Activated T-helper 17 cell treated with anti-CD3 and anti-CD28 coated beads, Interleukin-2, amount 50 U/mL, for 72 hours (primary cell): ENCODE measurements at places on chromosomes 11 and 22. TPM values are rescaled to one million over a fixed set of nuclear protein-coding genes. Genes with fewer than 3 reads are reported as not detected.
A peak's percentile ranks its signal among the peaks of the same experiment; 100 is the strongest.

The MOGAT2 gene
- not detected for total RNA-seq

DNA sequence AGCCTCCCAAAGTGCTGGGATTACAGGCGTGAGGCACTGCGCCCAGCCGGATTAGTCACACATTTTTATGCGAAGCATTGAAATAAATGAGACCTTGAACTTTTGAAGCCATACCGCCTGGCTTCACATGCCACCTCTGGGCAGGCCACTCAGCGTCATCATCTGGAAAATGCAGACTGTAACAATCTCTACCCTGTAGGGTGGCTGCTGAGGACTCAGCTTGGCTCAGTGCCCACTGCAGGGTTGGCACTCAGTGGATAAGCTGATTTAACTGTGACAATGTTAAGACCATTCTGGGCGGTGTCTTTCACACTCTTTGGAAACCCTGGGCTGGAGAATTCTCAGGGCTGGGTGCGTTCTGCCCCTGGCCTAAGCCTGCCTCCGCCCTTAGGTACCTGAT, 8.5 kb downstream of the SH3BP1 start:
- no peaks in the 10 kb centered on the region for H3K27me3 ChIP-seq
- H3K36me3 ChIP-seq = peaks cover 99% of the 10 kb centered on the region
- no peak overlapping the region for H3K27ac ChIP-seq
- peaks cover 6% of the 10 kb centered on the region for H3K4me1 ChIP-seq
- ATAC-seq = no peak

The BBOX1 gene
- total RNA-seq = not detected

DNA sequence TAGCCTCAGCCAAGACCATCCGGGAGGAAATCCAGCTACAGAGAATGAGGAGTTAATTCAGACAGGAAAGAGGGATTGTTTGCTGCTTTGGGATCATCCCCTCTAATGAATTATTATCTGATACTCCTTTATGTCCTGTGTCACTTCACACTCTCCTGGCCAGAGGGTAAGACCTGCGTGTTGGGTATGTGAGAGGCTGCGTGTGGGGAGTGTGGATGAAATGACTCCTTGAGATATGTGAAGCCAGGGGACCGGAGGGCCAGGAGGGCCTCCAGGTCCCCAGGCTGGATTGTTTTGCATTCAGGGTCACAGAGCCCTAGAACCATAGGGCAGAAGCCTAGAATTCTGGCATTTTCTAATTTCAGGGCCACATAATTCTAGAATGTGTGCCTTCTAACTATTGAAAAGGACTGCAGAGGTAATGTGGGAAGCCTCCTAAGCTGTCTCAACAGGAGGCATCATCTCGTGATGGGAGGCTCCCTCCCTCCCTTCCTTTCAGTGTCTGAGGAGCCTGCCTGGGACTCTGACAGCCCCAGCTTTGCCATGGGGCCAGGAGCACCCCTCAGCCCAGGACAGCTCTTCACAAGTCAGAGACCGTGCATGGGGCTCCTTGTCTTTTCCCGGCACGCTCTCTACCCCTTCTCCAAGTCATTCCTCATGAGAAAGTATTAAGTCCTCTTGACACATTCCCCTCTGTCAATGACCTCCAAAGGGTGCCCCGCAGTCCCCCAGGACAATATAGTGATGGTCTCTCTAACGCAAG, 3.7 kb downstream of the TPBGL start:
- H3K27ac ChIP-seq = no peak overlapping the region
- peaks cover 12% of the 10 kb centered on the region for H3K27me3 ChIP-seq
- no peak for ATAC-seq
- peaks cover 4% of the 10 kb centered on the region for H3K36me3 ChIP-seq
- H3K4me3 ChIP-seq = no peak overlapping the region
- no peaks in the 10 kb centered on the region for H3K4me1 ChIP-seq

The ACAD8 gene
- 22.8 TPM for total RNA-seq

DNA sequence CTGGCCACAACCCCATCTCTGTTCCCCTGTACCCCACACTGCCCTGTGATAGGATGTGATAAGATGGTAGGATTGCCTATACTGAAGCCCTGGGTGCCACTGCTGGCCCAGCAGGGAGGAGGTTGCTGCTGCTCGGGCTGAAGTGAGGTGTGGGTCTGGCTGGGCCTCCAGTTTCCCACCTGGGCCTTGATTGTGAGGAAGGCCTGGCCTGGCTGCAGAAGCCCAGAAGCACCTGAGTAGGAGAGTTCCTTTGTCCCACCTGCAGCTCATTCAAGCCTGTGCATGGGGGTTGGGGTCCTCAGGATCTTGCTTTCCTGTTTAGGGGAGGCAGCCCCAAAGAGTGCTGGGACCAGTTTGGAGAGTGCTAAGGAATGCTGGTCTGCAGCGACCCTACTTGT, 3.3 kb downstream of the ST3GAL4 start:
- H3K27me3 ChIP-seq = no peaks in the 10 kb centered on the region
- peaks cover 1% of the 10 kb centered on the region for H3K4me1 ChIP-seq
- no peak overlapping the region for H3K4me3 ChIP-seq
- no peak overlapping the region for H3K27ac ChIP-seq
- no peak for ATAC-seq

DNA sequence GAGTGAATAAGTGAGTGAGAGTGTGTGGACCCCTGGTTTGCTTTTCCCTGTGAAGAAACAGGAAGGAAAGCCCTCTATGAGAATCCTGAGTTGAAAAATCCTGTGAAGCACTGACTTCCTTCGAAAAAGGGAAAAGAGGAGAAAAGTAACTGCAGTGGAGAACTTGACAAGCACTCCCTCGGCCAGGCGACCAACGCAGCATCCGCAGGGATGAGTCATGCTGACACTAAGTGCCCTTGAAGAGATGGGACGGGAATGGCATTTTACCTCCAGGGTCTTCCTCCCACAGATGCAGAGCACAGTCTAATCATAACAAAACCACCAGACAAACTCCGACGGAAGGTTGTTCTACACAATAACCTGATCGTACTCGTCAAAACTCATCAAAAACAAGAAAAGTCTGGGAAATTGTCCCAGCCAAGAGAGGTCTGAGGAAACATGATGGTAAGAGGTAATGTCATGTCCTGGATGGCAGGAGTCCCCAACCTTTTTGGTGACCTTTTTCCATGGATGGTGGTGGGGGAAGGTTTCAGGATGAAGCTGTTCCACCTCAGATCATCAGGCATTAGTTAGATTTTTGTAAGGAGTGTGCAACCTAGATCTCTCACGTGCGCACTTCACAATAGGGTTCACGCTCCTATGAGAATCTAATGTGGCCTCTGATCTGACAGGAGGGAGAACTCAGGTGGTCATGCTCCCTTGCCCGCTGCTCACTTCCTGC, 132.2 kb upstream of the B3GAT1 start:
- no peak for ATAC-seq
- H3K27me3 ChIP-seq = peaks cover 7% of the 10 kb centered on the region
- no peaks in the 10 kb centered on the region for H3K4me1 ChIP-seq
- no peak overlapping the region for H3K27ac ChIP-seq
- H3K36me3 ChIP-seq = no peaks in the 10 kb centered on the region
- H3K4me3 ChIP-seq = no peak overlapping the region

The MRGPRF gene
- not detected for total RNA-seq

DNA sequence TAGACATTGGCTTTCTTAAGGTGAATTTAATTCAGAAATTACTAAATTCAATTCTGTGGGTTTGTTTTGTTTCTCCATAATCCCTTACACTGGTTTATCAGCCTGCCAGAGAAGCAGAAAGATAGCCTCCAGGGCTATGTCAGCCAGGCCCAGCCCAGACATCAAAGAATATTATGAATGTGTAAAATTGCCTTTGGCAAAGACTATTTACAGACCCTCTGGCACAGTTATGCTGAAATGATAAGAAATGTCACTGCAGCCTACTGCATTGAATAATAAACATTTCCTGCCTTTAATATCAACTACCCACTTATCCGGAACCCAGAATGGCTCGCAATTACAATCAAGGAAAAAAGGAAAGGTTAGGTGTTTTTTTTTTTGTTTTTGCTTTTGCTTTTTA, 562.5 kb upstream of the LRRC4C start:
- no peaks in the 10 kb centered on the region for H3K27me3 ChIP-seq
- no peaks in the 10 kb centered on the region for H3K36me3 ChIP-seq

The KCNJ5 gene
- not detected for total RNA-seq

The FZD4 gene
- 0.09 TPM for total RNA-seq

DNA sequence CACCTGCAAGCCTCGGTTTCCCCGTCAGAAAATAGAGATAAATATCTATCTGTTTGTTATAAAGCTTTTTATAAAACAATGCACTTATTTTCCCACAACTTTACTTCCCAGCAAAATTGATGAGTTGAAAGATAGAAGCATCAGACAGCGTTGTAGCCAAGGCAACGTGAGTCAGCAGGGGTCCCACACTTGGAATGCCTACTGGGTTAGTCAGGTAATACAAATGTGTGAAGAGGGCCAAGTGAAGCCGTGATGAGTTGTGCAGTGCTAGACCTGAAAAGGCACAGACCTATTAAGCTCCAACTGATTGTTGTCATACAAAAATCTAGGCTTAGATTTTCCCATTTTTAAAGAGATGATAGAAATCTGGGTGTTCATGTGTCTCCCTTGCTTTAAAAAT, 118.7 kb downstream of the PGR start:
- no peak overlapping the region for H3K27ac ChIP-seq
- no peak for ATAC-seq
- H3K36me3 ChIP-seq = no peaks in the 10 kb centered on the region

- H3K36me3 ChIP-seq = peaks cover 31% of the 10 kb centered on the region
- no peaks in the 10 kb centered on the region for H3K27me3 ChIP-seq
- H3K4me3 ChIP-seq = peak overlapping the region; percentile 96
- peaks cover 14% of the 10 kb centered on the region for H3K4me1 ChIP-seq
- peak overlapping the region; percentile 98 for H3K27ac ChIP-seq
Measured at GRCh38 chr11:450809-451451, 851 bp downstream of the PTDSS2 start.

The BARX2 gene
- total RNA-seq = not detected

GRCh38 chr11:19102521-19102900, 14.5 kb upstream of the ZDHHC13 start:
- H3K4me3 ChIP-seq = no peak overlapping the region
- peaks cover 23% of the 10 kb centered on the region for H3K27me3 ChIP-seq
- H3K27ac ChIP-seq = no peak overlapping the region
- H3K4me1 ChIP-seq = no peaks in the 10 kb centered on the region
- no peak for ATAC-seq

DNA sequence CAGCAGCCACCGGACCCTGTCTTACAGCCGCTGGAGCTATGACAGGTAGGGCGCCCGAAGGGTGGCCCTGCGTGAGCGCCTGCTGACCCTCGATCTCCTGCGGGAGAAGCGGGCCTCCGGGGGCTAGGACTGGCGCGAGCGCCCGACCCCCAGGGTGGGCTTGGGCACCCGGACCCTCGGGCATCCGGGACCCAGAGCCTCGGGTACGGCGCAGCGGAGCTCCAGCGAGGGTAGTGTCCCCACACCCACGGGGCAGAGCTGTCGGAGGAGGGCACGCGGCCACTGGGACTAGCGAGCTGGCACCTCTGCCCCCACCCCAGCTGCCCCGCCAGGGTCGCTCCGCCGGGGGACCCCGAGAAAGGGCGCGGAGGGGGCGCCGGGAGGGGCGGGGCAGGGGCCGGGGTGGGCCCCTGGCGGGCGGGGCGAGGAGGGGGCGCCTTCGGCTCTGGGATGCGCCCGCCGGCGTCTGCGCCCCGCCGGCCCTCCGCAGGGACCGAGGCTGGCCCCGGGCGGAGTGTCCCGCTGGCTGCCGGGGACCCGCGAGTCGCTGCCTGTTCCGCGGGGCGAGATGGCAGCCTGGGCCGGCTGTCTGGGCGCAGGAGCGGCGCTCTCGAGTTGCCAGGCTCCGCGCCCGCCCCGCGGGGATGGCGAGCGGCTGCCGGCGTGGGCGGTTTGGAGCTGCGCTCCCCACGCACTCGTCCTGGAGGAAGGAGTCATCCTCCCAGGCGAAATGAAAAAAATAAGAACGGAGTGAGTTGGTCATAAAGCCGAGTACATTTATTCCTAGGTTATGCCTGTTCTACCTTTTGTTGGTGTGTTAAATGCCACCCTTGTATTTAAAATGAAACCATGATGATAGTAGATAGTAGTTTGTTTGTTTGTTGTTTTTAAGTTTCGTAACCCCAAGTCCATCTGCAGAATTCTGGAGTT, 32.4 kb downstream of the EIF3F start:
- H3K27me3 ChIP-seq = peaks cover 8% of the 10 kb centered on the region
- H3K27ac ChIP-seq = peak overlapping the region; percentile 34
- H3K36me3 ChIP-seq = no peaks in the 10 kb centered on the region
- peaks cover 7% of the 10 kb centered on the region for H3K4me1 ChIP-seq
- H3K4me3 ChIP-seq = peak overlapping the region; percentile 70

DNA sequence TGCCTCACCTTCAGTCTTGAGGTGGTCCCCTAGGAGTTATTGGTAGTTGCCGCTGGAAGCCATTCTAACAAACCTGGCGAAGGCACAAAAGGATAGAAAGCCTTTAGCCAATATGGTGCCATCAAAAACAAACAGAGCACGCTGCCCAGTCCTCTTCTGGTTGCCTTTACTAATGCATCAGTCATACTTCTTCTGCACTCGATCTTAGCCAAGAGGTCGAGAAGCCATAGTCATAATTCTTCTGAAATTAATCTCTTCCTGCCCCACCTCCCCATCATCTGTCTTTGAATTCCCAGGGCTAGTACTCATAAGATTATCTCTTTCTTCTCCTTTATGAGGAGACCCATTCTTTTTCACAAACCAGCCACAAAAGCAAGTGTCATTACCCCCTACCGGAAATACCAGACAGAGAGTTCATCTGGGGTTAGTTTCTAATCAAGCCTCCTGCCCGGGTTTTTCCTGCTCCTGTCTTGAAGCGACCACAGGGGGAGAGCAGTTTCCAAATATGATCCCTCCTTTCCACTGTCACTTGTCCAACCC, 21.4 kb upstream of the EHF start:
- peak; percentile 81 for ATAC-seq
- H3K27ac ChIP-seq = peak overlapping the region; percentile 2
- peaks cover 9% of the 10 kb centered on the region for H3K4me1 ChIP-seq
- peaks cover 7% of the 10 kb centered on the region for H3K27me3 ChIP-seq
- H3K36me3 ChIP-seq = no peaks in the 10 kb centered on the region
- H3K4me3 ChIP-seq = peak overlapping the region; percentile 3

- H3K4me1 ChIP-seq = peaks cover 9% of the 10 kb centered on the region
- peak overlapping the region; percentile 64 for H3K4me3 ChIP-seq
- H3K27ac ChIP-seq = no peak overlapping the region
- ATAC-seq = peak; percentile 50
Measured at GRCh38 chr11:57476047-57476756, 15.9 kb downstream of the RTN4RL2 start.

DNA sequence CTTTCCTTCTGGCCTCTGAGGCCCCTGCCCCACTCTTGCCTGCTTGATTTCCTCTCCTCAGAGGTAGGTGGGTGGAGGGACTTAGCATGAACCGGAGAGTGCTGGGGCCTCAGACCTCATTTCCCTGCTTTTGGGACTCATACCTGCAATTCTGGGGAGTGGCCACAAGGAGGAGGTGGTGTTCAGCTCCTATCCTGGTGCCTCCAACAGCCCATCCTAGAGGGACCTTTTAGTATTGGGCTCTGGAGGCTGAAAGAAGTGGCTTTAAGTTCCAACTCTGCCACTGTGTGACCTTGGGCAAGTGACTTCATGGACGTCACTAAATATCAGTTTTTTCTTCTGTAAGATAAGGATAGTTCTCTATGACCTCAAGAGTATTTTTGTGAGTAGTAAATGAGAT, 98.6 kb downstream of the KIAA1671 start:
- H3K4me1 ChIP-seq = peaks cover 15% of the 10 kb centered on the region
- peaks cover 4% of the 10 kb centered on the region for H3K27me3 ChIP-seq
- peak overlapping the region; percentile 58 for H3K27ac ChIP-seq
- H3K4me3 ChIP-seq = no peak overlapping the region
- no peak for ATAC-seq

The MYEOV gene
- total RNA-seq = not detected
